ENCODE measurements at places on chromosomes 4 and X.

DNA sequence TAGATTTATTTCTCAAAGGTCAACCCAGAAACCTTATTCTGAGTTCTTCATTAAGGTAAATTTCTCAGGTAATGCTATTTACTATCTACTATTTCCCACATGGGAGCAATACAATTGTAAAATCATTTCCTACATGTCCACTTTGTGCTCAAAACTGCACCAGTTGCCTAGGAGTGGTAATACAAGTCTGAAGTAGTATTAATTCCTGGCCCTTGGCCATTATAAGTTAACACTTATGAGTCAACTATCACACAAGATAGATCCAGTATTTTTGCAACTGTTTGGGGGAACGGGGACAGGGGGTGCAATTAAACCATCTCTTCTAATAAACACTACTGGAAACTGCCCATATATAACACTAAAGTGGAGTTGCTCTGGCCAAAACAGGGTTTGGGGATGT is 48.9 kb downstream of the ACSL4 start:
- DNase-seq = no peak

DNA sequence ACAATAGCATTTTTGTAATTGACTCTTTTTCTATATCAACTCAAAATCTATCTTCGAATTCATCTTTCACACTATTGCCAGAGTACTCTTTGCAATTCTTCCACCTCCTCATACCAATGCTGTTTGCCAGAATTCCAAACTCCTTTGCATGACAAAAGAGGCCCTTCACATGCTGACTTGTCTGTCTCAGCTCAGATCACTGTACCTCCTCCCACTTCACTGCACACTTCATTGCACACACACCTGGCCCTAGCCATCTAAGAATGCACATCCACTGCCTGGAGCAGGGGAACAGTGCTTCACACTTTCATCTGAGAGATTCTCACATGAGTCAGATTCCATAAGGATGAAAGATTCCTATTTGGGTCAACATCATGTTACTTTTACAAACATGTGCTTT is 56.5 kb downstream of the PRDM5 start:
- no peak for DNase-seq

- DNase-seq = no peak
Measured at GRCh38 chr4:94798808-94799207, 41.1 kb downstream of the BMPR1B start.

- no peak for DNase-seq
Measured at GRCh38 chrX:37776283-37776986, 3.4 kb upstream of the CYBB start.

Measured in inflammatory macrophage (primary cell).